Type B pancreatic cell (in vitro differentiated cells): ENCODE measurements at places on chromosomes 12 and 14. TPM values are rescaled to one million over a fixed set of nuclear protein-coding genes. Genes with fewer than 3 reads are reported as not detected.
A peak's percentile ranks its signal among the peaks of the same experiment; 100 is the strongest.

Gene PLEKHA5
- total RNA-seq: 68.2 and 68.6 TPM in 2 replicates

Gene RERG
- total RNA-seq: 24.2 and 32.3 TPM in 2 replicates

Gene PPP2R5C
- 99.8 TPM in 2 replicates for total RNA-seq

Gene LRCOL1
- not detected in 2 replicates for total RNA-seq

Gene SLCO1B1
- 0.36 TPM in 1 of 2 replicates, not detected in the other for total RNA-seq

Gene DIO2
- 3.5 and 7.6 TPM in 2 replicates for total RNA-seq

Gene SMCO3
- total RNA-seq: not detected in 2 replicates

Gene SRRM4
- 1.1 and 1.4 TPM in 2 replicates for total RNA-seq

Gene NANOG
- total RNA-seq: not detected in 2 replicates

Gene CIDEB
- 4.9 and 11.1 TPM in 2 replicates for total RNA-seq

Gene KERA
- total RNA-seq: 0.17 and 0.24 TPM in 2 replicates

Gene ABCB9
- 6.7 and 9.6 TPM in 2 replicates for total RNA-seq

Gene OR10P1
- not detected in 2 replicates for total RNA-seq

Gene DNAI7
- total RNA-seq: 1.4 and 1.8 TPM in 2 replicates

DNA sequence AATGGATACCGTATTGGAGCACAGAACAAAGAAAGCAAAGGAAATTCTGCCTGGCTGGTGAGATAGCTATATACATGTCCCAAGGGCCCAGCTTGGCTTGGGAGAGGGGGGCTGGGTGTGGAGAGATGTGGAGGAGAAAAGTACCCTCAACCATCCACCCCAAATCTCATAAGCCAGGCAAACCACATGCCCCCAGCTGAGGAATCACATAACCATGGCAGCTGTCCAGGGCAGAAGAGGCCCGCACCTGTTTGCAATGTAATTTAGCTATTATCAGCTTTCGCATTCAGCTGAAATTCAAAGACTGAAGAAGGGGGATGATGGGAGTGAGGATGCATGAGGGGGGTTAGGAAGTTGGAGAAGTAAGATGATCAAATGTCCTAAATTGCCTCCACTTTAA, 196.1 kb downstream of the TBX5 start:
- DNase-seq: no peak

DNA sequence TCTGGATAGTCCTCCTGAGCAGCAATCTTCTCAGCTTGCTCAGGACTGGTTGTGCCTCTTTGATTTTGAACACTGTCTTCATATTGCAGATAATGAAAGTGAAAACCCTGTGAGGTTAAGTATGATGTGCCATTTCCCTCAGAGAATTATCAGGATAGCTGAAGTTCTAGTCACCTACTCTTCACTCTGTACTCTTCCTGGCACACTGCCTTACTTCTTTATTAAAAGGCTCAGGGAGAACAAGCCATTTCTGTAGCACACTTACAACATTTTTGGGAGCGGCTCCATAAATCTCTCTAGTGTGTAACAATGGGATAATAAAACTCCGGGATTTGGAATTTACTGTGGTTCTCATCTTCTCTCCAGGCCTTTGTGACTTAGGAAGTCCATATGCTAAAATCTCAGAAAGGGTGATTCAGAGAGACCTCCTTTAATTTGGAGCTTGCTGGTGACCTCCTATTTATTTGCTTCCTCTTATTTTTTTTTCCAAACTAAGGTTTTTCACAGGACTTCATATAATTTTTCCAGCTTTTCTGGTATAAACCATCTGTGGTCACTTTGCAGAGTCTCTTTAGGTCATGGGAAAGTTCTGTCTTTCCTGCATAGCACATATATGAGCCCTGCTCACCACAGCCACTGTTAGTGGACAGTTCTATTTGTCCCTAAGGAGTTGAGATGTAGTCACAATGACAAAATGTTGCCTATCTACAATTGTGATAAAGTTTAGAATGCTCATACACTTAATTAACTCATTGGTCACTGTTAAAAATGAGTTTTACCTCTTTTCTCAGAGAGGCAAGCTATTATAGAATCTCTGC, 53.5 kb upstream of the LDHB start:
- no peak for DNase-seq

DNA sequence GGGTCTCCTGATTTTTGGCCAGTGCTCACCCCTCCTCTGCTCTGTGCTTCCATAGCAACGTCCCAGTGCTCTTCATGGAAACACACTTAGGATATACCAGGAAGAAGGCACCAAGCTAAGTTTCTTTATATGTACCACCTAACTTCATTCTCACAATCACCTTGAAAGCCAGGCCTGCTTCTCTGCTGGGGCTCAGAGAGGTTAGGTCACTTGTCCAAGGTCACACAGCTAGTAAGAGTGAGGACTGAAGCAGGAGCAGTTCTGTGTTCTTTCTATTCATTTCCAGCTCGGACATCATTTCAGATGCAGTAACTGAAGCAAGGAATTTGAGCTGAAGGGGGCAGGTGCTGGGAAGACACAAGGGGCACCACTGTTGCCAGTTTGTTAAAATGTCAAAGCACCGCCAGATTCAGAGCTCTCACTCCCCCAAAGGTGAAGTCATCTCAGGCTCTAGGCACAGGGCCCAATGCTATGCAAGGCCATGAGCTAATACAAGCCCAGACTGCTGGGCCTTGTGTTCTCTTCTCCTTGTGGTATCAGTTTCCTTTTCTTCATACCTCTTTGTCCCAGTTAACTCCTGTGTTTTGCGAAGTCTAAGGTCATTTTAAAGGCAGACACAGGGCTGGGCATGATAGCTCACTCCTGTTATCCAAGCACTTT, 19.7 kb upstream of the YY1 start:
- DNase-seq: no peak

DNA sequence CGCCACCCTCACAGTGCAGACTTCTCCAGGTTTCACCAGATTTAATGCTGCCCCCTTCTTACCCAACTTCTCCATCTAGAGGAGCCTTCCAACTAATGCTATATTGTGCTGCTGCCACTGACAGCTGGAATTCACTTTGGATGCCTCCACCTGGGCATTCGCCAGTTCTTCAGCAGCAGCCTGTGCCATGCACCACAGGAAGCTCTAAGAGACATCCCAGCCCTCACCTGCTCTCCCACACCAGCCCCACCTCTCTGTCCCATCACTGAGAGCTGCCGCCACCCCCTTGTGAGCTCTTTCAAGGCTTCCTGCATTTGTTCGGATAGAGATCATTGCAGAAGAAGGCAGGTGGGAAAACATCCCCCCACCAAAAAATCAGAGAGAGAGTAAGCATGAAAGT, 4.6 kb upstream of the KRT2 start:
- no peak for DNase-seq

- DNase-seq: no peak
Observed at GRCh38 chr12:56153678-56154065, 1.3 kb downstream of the MYL6B start.

- DNase-seq: no peak
Observed at GRCh38 chr14:31749275-31749674, 188.1 kb downstream of the NUBPL start.

DNA sequence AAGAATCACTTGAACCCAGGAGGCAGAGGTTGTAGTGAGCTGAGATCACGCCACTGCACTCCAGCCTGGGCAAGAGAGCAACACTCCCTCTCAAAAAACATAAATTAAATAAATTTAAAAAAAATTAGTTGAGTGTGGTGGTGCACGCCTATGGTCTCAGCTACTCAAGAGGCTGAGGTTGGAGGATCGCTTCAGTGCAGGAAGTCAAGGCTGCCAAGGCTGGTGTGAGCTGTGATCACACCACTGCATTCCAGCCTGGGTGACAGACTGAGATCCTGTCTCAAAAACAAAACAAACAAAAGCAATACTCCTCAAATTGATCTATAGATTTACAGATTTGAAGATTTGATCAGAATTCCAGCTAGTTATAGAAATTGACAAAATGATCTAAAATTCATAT, 92.7 kb upstream of the RESF1 start:
- no peak for DNase-seq

- DNase-seq: no peak
Observed at GRCh38 chr14:55610713-55611370, 30.8 kb downstream of the KTN1 start.

- DNase-seq: no peak
Observed at GRCh38 chr12:126160912-126161311, 1095.7 kb downstream of the AACS start.

GRCh38 chr12:51362747-51363342, 16.4 kb upstream of the CELA1 start:
- DNase-seq: no peak

DNA sequence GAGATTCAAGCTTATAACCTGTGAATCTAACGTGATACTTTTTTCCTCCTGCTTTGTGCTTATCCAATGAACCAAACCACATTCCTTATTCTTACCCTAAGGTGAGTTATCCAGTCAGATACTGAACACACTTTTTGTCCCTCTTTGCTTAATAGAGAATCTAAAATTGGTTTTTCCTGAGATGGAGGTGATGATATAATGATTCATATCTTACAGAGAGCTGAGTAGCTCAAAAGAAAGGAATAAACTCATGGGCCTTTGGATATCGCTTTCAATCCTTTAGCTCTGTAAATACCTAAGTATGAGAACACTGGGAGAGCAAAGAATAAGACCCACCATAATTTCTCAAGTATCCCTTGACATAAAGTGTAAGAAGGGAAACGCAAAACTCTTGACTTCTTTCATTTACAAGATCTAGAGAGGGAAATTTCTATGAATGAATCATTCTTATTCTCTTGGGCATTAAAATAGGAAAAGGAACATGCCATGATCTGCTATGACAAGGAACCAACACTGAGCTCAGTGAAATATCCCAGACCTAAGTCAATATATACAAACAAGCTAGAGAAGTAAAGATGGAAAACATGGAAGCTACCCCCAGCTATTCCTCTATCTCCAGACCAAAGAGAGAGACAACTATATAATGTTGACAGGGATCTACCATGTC, 81.8 kb upstream of the STAC3 start:
- DNase-seq: no peak

GRCh38 chr14:104145826-104146601, 7.6 kb downstream of the KIF26A start:
- DNase-seq: no peak

GRCh38 chr12:109711596-109712461, 1.8 kb upstream of the FAM222A start:
- no peak for DNase-seq

GRCh38 chr12:68539615-68539952, 71.1 kb upstream of the RAP1B start:
- DNase-seq: no peak

GRCh38 chr12:11601647-11602046, 47.8 kb upstream of the ETV6 start:
- no peak for DNase-seq

- DNase-seq: peak; percentile 89
Observed at GRCh38 chr14:75307700-75308379, 29.2 kb downstream of the FOS start.

DNA sequence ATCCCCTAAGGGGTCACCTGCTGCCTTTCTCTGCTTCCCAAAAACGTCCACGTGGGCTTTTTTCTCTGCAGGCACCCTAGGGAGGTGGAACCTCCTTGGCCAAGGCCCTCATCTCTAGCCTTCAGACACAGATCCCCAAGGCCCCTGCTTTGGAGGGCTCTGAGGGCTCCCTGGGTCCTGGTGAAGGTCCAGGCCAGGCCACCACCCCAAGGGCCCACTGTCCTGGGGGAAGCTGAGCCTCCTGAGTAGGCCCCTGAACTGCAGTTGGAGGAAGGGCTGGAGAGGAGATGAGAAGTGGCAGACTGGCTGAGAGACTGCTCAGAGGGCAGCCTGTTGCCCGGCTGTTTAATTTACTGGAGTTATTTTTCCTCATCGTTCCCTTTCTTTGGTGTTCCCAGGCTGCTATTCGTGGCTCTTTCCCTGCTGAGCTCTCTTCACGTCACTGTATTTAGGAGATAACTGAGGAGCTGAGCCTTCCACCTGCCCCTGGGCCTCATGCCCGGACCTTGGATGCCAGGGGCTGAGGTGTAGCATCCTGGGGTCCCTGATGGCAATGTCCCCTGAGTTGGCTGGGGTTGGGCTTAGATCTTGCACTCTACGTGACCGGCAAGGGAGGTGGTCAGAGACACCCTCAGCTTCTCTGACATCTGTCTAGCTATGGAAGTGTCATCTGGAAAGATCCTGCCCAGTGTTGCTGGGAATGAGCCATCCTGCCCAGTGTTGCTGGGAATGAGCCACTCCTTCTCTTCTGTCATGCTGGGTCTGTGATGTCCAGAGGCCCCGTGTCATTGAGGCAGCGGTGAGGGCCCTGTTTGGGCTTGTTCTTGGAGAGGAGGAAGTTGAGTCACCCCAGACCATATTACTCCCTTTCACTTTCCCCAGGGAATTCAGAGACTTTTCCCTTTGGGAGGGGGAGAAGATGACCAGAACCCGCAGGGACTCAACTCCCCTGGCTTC, 139.8 kb downstream of the TSPAN9 start:
- no peak for DNase-seq

DNA sequence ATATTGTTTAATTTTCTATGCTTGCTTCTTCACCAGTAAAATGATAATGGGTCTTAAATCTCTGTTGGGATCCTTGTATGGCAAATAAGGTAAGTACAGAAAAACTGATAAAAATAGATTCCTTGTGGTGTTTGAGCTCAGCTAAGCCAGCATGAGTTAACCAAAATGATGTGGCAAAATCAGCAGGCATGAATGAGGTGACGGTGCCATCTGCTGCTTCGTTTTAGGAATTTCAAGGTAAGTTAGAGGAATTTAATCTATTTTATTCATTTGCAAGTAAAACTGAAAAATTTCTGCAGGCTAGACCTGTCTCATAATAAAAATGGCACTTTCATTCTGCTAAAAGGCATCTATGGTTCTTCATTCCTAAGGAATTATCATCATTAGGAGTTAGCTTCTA, 10.0 kb upstream of the CLEC7A start:
- no peak for DNase-seq

DNA sequence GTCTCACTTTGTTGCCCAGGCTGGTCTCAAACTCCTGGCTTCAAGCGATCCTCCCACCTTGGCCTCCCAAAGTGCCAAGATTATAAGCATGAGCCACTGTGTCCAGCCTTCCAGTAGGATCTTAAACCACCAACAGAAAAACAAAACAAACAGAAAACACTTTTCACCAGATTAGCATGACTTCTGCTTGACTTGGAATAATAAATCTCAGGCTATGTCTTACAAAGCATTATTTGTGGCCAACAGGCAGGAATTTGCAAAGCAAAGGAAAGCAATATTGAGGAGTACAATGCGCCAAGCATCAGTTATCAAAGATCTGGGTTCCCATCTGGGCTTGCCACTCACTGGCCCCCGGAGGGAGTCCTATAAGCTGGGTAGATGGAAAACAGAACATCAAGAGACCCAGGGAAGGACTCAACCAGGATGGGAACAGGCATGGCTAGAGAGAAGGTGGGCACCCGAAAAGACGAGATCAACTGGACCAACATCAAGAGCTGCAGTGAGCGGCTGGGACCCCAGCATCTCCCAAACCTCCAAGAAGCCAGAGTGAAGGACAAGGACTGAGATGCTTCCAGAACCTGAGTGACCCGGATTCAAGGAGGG, 101.2 kb downstream of the TMEM30B start:
- no peak for DNase-seq

DNA sequence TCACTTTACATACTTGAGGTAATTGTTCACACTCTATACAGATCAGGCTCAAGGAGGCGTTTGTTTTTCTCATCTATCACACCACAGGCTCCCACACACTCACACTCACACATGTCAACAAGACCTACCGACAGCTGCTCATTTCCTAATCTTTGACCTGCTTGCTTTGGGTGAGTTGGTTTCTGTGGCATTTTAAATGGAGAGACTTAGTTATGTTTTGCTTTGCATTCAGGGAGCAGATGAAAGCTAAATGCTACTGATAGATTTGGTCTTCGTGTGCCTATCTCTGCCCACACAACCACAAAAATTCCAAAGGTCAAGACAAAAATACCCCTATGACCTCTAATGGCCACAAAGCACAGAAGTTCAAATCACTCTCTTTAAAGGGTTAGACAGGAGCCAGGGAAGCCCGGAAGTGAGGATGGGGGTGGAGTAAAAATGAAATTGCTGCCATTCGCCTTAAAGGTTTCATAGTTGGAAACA, 203.5 kb upstream of the G2E3 start:
- no peak for DNase-seq

GRCh38 chr14:73695997-73696396, 18.2 kb downstream of the PNMA1 start:
- no peak for DNase-seq
